ENCODE measurements at places on chromosomes 6 and 20.

DNA sequence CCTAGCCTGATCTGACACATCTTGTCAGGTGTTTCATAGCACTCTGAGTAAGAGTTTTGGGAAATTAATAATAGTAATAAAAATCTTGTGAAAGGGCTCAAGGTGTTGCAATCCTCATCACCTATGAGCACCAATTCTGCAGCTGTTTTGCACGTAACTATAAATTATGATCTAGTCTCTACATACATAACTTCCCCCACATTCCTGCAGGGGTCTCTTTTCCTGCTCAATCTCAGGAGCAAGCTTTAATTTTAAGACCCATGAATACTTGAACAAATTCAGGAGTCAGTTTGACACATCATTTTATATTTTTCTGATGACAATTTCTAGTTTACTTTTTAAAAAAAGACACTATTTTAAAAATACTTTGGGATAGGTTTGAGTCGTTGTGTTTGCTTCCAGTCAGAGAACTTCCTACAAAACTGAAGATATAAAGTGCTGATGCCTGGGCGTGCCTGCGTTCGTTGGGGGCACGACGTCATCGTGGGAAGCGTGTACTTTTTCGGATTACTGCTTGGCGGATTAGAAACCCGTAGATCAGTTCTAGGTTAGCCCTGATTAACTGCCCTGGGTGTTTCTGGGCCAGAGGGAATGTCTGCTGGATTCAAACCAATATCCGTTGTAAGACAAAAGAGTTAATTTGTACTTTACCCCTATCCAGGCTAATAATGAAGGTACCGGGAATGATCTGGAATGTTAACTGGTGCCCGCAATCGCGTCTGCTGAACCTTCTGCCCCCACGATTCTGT is 1.0 kb upstream of the E2F3 start:
- DNase-seq, result peak; percentile 48

- peak; percentile 30 for DNase-seq
These were observed 24.6 kb upstream of the ZNF133 start for GRCh38 chr20:18263723-18264122.

DNA sequence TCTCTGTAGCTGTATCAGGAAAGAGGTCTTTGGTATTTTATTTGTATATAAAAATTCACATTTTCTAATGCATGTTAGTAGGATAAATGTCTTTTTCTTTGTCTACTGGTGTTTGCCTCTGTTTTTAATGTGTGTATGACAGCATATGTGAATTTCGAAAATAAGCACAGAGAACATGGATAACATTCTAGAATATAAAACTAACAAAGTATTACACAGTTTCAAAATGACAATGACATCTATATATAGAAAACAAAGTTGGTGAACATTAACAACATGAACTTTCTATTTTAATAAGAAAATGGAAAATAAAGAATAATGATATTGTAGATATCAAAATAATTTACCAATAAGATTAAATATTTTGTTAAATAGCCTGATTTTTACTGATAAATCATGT is 608.0 kb downstream of the COL12A1 start:
- no peak for DNase-seq

DNA sequence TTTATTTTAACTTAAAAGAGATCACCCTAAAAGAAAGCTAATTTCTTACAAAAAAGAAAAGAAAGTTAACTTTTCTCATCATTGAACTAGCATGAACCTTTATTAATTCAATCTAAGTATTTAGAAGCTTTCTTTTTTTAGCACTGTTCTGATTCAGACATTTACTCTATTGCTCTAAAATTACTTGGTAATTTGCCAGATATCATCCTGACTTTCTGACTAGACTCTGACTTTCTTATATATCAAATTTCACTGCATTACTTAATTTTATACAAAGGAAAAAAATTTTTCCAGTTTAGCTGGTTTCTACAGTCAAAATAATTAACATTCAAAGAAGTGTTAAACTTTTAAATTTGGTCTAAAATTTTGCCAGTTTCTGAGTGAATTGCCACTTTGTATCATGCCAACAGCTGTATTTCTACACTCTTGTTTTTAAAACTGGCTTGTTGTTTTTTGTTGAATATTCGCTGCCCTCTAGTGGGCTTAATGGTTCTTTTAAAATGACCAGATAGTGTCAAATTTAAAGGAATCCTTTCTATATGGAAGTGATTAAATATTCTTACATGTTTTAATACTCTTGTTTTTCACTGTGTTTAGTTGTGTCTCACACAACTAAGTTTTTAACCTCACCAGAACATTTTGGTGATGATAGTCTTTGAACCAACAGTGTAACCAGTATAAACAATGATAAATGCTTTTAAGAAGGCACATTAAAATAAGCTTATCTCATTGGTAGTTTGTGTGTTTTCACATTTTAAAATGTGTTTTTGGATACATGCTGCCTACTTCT is 102.0 kb downstream of the POPDC3 start:
- DNase-seq, result peak; percentile 43

- no peak for DNase-seq
These were observed 57.9 kb upstream of the DACT2 start for GRCh38 chr6:168377484-168377855.

GRCh38 chr6:97059473-97059872 is 134.9 kb downstream of the KLHL32 start:
- peak; percentile 19 for DNase-seq

- no peak for DNase-seq
These were observed 124.2 kb upstream of the GMDS start for GRCh38 chr6:2369606-2370005.

DNA sequence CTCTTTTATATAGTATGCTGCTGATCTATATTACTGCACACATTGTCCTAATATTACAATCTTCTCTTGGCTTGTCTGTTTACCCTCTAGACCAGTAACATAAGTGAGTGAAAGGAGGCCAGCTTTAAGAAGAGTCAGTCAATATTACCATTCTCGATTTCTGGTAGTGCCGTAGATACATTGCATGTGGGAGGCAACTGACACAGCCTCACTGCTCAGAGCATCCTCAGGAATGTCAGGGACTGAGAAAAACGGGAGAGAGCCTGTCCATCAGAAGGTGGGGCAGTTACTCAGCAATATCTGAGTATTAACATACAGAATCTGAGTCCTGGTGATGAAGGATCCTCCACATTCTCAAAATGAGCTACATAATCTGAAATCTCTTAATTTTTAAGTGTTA is 259.9 kb downstream of the GJA1 start:
- no peak for DNase-seq

- DNase-seq, result no peak
These were observed 111.5 kb upstream of the KCNG1 start for GRCh38 chr20:51134405-51134804.

DNA sequence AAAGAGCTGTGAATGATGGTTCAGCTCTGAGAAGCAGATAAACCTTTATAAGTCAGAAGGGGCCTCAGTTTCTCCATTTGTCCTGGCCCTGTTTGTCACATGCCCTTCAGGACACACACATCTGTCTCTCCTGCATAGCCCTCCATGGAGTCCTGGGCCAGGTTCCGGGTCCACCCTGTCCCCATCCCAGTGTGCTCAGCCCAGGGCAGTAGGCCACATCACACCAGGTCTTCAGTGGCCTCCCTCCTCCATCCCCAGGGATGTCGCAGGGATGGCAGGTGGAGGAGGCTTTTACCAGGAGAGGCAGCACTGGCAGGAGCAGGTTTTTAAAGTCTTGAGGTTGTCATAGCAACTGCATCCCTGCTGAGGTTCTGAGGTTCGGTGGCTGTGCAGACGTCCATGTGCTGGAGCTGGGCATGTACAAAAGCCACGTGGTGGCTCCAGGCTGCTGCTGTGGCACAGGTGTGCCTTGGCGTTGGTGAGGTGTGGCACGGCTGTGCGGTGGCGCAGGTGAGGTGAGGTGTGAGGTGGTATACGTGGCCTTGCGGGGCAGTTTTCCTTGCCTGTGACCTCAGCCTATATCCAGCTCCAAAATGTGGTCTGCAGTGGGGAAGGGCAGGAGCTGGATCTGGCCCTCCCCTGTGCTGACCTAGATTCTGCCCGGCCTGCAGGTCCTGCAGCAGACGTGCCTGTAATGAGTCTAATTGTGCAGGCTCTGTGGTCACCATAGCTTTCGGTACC is 8.0 kb upstream of the NPBWR2 start:
- DNase-seq, result peak; percentile 34

DNA sequence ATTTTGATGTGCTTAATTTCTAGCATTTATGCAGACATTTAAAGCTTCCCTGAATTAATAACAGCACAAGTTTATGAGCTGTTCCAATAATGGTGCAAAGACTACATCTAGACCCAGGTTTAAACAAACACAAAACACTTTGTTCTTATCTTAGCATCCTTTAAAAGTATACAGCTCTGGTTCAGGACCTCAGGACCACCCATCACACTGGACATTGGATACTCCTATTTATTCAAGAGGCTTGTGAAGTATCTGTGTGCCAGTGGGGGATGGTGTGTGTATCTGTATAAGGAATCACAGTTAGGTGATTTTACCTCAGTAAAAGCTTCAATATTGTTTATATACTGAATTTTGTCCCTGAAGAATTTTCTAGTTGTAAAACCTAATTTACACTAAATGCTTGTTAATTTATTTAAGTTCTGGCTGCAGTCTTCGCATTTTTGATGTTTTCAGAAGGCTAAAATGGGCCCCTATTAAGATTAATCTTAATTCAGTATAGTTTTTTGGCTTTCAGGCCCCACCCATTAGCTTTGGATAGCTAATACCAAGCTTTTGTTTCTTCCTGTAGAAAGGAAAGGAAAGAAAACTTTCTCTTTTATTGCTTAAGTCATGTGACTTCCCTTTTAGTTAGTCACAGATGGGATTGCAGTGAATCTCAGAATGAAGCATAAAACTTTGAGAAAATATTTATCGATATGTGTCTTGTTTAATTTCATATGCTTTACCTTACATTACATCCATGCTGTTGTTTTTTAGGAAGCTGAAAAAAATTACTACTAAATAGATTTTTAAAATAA is 13.1 kb downstream of the LIN28B start:
- no peak for DNase-seq

DNA sequence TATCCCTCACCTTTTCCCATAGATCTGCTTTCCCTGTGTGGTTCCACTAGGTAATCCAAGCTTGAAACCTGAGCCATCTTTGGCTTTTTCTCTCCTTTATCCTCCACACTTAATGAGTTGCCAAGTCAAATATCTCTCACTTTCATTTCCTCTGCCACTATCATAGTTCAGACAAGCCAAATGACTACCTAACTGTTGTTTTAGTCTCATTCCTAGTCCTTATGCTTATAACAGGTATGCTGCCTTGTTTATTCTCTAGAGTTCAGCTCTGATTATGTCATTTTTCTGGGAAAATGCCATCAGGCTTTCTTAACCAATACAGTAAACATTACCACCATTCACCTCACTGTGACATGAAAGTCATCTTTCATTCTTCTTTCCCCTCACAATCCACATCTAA is 6.5 kb downstream of the EFHC1 start:
- DNase-seq, result no peak

GRCh38 chr20:62706344-62706743 is 2.3 kb upstream of the NTSR1 start:
- no peak for DNase-seq

- DNase-seq, result no peak
These were observed 55.5 kb downstream of the REV3L start for GRCh38 chr6:111427341-111428116.

DNA sequence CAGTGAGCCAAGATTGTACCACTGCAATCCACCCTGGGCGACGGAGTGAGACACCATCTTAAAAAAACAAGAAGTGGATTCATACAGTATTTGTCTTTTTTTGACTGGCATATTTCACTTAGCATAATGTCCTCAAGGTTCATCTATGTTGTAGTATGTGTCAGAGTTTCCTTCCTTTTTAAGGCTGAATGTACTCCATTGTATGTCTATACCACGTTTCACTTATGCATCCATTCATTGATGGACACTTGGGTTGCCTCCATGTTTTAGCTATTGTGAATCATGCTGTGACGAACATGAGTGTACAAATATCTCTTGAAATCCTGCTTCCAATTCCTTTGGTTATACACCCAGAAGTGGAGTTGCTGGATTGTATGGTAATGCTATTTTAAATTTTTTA is 28.9 kb upstream of the FAM83D start:
- no peak for DNase-seq

DNA sequence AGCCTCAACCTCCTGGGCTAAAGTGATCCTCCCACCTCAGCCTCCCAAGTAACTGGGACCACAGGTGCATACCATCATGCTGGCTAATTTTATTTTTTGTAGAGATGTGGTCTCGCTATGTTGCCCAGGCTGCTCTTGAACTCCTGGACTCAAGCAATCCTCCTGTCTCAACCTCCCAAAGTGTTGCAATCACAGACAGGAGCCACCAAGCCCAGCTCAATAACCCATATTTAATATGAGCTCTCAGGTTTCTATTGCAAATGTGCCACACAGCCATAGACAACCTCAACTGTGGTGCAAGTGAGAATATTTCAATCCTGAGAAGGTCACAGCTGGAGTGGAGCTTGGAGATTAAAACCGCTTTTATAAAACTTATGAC is 14.4 kb downstream of the JPH2 start:
- no peak for DNase-seq

- no peak for DNase-seq
These were observed 413.7 kb downstream of the RFPL4B start for GRCh38 chr6:112760831-112761230.

GRCh38 chr6:125526007-125526720 is 223.3 kb upstream of the HEY2 start:
- no peak for DNase-seq

DNA sequence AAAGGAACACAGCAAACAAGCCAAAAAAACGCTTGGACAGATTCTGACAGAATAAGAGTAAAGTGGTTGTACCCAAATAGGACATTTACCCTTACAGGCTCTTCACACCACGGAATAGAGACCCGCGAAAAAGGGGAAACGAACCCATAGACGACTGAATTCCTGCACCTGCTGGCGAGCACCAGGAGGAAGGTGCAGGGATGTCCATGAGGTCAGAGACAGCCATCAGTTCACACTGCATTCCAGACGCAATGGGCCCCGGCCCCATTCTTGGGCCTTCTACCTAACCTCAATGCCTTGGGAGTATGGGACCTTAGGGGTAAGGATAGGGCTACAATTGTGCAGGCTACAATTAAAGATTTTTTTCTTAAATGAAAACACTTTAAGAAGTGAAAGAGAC is 5.2 kb upstream of the DIDO1 start:
- no peak for DNase-seq
